Stimulated activated naive CD8-positive, alpha-beta T cell treated with anti-CD3 and anti-CD28 coated beads, Interleukin-15, amount 100 ng/mL, for 72 hours (primary cell): ENCODE measurements at places on chromosomes 5 and 9.
A peak's percentile ranks its signal among the peaks of the same experiment; 100 is the strongest.

DNA sequence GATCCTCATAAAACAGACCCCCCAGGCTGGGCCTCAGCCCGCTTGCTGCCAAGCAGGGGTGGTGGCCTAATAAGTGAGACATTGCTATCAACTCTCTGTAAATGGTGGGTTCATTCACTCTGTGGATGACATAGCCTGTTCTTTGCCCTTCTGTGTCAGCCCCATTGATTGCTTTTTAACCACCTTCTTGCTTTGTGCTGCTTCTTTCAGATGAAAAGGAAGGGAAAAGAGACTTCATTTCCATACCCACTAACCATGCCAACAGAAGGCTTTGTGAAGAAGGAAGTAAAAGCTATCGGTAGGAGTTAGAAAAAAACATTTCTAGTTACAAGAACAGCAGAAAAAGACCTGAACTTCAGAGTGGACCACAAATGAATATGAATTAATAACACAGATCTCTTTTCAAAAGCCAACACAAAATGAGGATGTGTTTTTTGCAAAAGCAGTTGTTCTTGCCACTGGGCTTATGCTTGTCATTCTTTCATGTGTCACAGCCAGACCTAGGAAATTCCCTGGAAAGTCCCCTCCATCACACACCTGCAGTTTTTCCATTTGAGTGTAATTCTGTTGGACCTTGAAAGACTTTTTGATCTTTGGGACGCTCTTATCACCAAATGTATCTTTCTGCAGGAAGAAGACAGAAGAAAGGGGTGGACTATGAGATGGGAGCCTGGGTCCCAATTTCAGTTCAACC, 507.7 kb downstream of the CCDC171 start:
- no peak for DNase-seq

DNA sequence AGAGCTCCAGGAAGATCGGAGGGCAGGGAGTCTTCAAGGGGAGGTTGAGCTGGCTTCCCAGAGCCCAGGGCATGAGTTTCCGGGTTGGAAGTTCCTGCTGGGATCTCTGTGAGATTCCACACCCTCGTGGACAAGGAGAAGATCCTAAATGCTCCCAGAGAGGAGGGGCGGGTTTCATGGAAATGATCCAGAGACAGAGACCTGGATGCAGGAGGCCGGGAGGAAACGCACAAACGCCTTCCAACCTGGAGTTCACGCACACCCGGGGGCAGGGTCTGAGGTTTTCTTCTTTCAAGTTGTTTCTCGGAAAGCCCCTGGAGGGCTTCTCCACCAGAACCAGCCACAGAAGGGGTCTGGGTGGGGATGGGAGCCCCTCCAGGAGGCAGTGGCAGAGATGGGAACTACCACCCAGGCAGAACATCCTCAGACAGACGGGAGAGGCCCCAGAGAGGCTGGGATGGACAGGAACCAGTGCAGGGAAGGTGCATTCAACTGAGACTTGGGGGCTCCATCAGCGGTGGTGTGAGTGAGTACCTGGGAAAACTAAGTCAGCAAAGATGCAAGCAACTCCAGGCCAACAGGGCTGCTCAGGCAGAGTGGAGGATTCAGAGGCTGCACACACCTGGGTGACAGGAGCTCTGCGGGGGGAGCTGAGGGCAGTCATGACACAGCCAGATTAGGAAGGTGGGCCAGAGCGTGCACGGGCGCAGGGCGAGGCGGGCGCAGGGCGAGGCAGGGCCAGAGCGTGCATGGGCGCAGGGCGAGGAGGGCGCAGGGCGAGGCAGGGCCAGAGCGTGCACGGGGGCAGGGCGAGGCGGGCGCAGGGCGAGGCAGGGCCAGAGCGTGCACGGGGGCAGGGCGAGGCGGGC, 52.1 kb upstream of the EXOC3 start:
- peak; percentile 10 for DNase-seq

DNA sequence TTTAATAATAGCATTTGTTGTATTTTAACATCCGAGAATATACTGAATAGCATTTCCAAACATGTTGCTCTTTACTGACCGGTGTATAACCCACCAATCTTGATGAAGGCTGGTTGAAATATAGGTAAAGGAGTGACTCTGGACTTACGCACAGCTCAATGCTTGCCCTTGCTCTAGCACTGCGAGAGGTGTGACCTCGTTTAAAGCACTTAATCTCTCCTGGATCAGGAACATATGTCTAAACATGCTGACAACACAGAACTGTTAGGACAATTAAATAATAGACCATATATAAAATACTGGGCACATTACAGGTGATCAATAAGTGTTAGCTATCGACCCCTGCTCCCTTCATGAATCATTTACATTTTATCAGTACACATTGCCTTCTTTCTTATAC, 28.3 kb downstream of the TLR4 start:
- no peak for DNase-seq

DNA sequence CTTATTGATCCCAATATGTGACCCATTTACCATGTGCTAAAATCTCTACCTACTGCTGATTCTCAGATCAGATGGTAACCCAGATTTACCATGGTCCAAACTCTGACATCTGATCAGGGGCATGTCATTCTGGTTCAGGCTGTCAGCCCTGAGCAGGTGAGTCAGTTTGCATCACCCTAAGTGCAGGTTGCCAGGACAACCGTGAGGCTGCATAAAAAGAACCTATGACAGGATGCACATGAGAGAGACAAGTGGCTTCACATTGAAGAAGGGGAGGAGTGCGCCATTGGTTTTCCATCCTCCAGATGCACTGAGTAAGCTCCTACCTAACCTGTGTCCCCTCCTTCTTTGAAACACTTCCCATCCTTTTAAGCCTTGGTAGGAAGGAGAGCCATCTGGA, 801 bp upstream of the PRSS3 start:
- DNase-seq, result no peak

GRCh38 chr5:56116599-56117141, 116.5 kb downstream of the ANKRD55 start:
- no peak for DNase-seq

DNA sequence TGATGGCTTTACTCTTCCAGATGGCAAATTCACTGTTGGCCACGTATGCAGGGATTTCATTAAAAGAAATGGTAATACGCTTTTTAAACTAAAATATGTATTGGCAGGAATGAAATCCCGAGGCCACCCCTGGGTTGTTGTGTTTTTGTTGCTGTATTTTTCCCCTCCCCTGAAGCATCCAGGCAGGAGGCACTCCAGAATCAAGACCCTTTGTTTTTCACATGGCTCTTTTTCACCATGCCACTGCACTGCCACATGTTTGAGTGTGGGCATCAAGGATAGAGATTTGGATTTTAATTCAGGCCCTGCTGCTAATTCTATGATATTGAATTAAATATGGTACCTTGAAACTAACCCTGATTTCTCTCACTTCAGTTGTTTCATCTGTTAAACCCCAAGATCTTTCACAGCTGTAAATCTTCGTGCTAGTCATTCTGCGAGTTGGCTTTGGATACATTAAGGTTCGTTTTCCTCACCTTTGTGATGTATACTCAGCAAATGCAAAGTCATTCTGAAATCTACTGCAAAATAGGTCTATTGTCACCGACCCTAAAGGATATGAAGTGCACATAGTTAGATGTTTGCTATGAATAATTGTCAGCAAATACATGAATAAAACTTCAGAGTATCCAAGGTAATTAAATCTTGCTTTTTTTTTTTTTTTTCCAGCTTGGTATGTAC, 533.4 kb downstream of the PTPRD start:
- DNase-seq, result no peak

DNA sequence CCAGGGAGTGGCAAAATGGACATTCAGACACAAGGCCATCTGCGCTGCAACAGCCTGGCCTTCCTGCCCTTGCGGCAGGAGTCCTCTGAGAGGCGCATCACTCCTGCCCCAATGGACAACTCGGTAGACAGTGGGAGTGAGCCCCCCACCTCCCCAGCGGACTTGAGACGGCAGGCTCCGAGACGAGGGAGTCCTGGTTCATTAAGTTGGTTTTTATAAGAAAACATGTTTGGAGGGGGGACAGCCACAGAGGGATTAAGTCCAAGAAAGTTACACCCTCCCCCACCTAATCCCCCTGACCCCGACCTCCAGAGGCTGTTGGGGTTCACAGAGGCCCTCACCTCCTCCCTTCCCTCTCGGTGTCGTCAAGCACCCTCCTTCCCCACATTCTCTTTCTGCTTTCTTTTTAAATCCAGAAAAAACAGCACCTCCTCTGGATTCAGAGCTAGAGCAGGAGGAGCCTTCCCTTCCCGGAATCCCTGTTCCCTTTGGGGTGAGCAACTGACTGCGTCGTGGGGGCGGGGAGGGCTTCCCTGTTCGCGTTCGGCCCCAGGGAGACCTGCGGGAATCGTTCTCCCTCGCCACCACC, 1.8 kb upstream of the EGR1 start:
- no peak for DNase-seq

DNA sequence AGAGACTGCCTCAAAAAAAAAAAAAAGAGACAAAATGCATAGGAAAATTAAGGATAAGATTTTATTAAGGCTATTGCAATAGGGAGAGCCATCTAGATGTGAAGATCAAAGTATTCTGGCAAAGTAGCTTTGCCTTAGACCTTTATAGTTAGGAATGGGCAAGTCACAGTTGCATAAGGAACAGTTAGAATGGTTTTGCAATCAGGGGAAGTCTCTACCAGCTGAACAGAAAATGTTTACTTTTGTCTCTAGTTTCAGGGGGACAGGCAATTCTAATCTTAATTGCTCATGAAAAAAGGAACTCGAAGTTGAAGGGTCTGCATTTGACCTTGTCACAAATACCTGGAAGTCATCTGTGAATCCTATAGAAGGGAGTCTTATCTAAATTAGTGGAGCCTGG, 13.1 kb upstream of the ATP6V1G1 start:
- DNase-seq, result no peak

DNA sequence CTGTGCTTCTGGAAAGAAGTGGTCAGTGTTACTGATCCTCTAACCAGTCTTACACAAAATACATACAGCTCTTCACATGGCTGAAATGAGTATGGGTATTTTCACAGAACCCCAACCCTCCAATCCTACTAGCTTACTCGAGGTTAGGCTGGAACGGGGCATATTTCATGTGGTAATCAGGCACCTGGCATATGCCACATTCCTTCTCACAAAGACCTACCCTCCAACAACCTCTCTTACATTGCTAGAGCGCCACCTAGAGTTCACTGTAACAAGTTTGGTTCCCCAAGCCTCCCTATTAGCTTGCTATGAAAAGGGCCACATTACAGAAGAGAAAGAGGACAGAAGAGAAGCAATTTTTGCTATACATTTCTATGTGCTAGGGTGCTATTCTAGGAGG, 597.3 kb downstream of the PRELID2 start:
- no peak for DNase-seq

DNA sequence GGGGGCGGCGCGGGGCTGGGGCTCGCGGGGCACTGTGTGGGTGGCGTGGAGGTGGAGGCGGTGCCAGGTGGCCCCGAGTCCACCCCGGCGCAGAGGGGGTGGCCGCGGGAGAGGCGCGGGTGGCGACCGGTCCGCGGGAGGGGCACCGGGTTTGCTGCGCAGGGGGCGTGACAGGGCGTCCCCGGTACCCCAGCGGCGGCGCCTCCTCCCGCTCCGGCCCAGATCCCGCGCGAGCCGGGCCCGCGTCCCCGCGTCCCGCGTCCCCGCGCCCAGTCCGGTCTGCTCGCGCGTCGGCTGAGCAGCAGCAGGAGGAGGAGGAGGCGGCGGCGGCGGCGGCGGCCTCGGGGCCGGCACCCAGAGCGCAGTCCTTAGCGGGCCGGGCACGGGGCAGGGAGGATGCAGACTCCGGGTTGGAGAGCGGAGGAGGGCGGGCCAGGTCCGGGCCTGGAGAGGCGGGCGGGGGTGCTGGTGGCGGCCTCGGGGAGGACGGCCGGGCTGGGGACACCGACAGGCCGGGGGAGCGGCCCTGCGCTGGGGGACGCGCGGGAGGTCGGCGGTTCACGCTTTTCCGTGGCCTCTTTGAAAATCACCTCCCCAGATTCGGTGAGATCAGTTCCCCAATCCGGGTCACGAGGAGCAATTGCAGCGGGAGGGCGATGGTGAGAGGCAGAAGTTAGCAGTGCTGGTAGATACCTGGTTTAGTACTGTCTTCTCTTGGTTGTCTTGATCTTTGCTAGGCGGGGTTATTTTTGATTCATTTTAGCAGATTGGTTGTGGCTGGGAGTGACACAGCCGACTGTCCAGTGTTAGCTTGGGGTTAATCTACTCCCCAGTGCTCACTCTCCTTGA, 1.7 kb downstream of the TRIO start:
- peak; percentile 33 for DNase-seq

GRCh38 chr5:11105696-11106095, 344.7 kb upstream of the DAP start:
- DNase-seq, result no peak

DNA sequence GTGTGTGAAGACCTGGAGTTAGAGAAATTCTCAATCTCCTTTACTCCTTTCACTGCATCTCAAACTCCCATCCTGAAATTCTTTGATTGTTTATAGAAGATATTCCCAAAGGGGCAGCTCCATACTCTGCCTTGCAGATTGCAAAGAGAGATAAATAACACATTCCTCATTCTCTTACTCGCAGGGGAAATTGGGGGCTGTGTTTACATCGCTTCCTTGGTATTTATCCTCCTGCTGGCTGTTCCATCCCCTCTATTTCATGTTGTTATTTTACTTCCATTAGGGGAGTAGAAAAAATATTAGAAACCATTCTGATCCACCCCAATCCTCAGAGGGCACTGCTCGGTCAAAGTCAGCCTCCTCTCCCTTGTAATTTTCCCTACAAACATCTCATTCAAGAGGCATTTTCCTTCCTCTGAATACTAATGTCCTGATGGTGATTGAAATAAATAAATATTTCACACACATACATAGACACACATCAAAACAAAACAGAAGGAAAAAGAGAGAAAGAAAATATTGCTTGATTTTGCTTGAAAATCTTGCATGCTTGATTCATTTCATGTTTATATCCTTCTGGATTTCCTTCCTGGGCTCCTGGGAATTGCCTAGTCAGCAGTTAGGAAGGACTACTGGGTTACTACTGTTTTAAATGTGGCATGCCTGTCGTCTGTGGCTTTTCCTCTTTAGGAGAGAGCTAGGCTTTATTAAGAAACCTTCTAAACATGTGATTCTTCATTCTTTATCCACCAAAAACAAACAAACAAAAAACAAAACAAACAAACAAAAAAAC, 420.1 kb upstream of the PAPPA start:
- DNase-seq, result no peak

DNA sequence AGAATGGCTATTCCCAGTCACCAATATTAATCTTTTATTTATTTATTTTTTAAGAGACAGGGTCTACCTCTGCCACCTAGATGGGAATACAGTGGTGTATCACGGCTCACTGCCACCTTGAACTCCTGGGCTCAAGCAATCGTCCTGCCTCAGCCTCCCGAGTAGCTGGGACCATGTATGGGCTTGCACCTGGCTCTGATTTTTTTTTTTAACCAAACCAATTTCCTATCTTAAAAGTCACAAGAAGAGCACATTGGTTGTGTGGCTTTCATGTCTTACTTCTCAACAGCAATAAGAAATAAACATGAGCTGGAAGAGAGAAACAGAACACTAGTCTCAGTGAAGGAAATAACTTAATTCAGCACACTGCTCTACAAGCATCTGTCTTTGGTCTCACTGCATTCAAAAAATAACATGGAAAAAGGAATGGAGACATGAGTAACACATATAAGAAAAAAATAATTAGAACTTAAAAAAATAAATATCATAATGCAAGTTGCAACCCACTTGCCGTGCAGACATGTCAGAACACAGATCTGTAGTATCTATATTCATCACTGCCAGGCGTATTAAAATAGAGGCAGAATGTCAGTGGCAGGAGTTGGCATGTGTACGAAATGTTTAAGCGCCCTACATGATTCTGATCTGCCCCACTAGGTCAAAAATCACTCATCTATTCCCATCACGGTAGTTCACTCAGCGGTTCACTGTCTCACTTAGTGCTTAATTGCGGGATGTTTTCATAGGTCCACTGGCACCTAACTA, 66.4 kb downstream of the EFNA5 start:
- DNase-seq, result no peak
